T47D (cell line): ENCODE measurements at places on chromosomes 7 and 10.

DNA sequence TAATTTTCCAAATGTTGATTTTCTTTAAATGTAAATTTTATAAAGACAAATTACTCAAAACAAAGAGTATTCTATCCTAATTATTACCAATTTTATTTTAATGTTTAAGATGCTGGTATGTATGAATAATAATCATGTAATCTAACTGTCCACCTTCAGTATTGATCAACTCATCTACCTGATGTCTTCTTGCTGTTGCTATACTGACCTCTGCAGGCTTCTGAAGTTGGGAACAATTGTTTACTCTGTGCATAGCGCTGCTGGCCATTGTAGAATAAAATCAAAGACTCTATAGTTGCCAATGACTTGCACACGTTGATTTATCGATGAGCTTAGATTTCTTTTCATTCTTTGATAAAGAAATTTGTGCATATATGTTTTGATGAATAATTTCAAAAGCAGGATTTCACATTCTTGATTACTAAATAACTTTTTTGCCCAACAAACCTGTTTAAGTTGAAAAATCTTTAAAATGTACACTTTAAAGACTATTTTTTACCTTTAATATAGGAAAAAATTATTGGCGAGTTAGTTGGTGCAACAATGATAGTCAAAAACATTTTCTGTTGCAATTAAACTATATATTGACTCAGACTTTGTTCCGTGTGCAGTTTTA, 282.3 kb downstream of the TFEC start:
- peak; percentile 67 for DNase-seq

DNA sequence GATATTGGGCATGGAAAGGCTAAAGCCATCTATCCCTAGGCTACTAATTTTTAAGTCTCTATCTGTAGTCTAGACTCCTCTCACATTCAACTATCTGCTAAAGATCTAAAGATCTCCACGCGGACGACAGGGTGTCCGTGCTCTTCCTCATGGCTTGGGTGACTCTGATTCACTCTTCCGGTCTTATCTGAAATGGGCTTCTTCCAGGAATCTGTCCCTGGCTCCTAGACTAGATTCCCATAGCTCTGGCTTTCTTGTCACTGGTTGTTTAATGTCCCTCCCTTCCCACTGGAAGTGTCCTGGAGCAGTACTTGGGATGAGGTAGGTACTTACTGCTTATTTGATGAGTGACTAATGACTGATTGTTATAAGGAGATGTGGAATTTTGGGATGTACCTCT, 62.0 kb upstream of the PODXL start:
- DNase-seq, result no peak

DNA sequence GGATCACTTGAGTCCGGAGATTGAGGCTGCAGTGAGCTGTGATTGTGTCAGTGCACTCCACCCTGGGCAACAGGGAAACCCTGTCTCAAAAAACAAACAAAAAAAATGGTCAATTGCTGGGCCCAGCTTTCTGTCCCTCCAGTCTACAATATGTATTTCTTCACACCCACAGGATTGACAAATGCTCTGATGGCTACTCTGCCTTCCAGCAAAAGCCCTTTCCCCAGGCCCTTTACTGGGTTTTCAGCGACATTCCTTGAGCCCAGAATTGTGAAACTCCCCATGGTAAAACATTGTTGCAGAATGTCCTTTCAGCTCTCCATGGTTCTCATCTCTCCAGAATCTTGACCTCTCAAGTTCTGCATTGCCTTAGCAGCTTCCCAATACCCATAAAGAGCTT, 23.7 kb upstream of the TNKS2 start:
- DNase-seq, result no peak

DNA sequence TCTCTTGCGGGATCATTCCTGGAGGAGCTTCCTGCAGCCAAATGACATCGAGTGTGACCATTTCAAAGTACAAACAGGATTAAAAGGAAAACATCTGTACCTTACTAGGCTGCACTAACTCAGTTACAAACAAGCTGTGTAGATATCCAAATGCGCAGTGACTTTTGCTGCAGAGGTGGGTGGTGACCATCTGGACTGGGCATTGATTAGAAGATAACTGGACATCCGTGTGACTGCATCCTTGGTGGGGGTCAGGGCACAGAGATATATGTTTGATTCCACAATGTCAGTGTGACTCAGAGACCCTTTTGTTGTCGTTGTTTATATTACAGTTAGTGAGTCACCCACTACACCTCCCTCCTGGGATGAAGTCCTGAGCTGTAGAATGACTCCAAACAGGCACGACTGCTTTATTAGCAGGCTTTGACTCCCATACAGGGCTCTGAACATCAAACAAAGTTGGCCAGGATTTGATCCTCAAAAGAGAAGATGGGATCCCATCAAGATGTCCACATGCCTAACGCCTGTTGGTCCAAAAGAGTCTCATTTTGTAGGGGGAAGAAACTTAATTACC, 56.7 kb upstream of the SDK1 start:
- no peak for DNase-seq

GRCh38 chr10:69730251-69731156, 71.2 kb upstream of the COL13A1 start:
- no peak for DNase-seq

DNA sequence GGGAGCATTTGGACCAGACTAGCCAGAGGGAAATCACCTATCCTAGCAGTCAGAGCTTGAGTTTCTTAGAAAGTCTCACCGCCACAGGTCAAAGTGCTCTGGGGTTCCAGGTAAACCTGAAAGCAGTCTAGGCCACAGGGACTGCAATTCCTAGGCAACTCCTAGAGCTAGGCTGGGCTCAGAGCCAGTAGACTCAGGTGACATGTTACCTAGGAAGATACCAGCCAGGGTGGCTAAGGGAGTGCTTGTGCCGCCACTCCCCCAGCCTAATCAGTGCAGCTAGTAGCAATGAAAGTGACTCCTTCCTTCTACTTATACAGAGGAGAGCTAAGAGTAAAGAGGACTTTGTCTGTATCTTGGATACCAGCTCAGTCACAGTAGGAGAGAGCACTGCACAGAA, 348.7 kb upstream of the HPS1 start:
- DNase-seq, result no peak

- no peak for DNase-seq
Measured at GRCh38 chr10:71067098-71067740, 145.2 kb upstream of the UNC5B start.

- no peak for DNase-seq
Measured at GRCh38 chr10:100208276-100208675, 21.1 kb downstream of the CHUK start.

GRCh38 chr7:19572566-19572965, 136.3 kb downstream of the POLR1F start:
- no peak for DNase-seq

DNA sequence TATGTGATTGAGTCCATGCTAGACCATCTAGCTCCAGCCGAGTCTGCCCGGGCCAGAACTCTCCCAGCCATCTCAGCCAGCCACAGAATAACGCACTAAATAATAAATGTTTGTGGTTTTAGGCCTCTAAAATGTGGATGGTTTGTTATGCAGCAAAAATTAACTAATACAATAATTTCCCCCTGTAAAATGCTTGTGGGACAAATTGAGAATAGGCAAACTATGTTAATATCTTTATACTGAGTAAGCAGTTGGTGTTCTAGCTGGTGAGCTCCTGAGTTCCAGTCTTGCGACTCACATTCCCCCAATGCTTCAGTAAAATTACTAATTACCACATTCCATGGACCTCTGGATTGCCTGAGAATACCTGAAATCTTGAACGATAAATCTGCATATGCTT, 316.8 kb upstream of the NFE2L3 start:
- DNase-seq, result no peak

GRCh38 chr10:125095776-125096175, 64.6 kb downstream of the CTBP2 start:
- DNase-seq, result no peak

GRCh38 chr10:8033812-8034465, 20.5 kb upstream of the GATA3 start:
- no peak for DNase-seq

GRCh38 chr7:50814166-50814565, 31.5 kb upstream of the GRB10 start:
- no peak for DNase-seq

DNA sequence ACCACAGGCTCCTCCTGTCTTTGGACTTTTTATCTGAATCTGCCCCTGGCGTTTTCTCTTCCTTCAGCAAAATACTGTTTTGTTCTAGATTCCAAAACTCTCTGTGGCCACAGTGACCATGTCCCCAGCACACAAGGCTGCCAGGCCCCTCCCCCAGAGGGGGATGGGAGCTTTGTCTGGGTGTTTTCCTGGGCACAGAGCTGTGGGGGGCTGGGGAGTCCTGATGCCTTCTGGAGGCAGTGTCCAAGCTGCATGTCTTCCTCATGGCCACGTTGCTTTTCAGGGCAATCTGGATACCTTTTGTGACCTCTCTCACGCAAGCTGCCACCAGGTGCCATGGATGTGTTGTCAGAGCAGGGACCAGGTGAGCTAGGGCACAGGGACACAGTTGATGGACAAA, 26.2 kb downstream of the ANTXRL start:
- no peak for DNase-seq

DNA sequence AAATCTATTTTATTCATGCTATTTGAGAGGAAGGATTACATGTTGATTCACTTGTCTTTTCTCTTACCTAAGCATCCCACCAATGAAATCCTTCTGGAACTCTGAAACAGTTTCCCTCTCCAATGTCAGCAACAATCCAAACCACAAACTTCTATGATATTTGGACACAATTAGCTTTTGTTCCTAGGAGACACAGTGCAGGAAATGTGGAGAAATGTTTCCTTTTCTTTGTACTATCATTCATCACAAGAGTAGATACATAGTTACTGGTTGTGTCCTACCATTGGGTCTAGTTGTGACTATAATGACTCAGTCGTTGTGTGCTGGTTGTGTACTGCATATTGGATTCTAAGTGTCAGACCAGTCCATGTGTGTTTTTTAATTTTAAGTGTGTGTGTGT, 156.8 kb upstream of the MAGI2 start:
- DNase-seq, result no peak

DNA sequence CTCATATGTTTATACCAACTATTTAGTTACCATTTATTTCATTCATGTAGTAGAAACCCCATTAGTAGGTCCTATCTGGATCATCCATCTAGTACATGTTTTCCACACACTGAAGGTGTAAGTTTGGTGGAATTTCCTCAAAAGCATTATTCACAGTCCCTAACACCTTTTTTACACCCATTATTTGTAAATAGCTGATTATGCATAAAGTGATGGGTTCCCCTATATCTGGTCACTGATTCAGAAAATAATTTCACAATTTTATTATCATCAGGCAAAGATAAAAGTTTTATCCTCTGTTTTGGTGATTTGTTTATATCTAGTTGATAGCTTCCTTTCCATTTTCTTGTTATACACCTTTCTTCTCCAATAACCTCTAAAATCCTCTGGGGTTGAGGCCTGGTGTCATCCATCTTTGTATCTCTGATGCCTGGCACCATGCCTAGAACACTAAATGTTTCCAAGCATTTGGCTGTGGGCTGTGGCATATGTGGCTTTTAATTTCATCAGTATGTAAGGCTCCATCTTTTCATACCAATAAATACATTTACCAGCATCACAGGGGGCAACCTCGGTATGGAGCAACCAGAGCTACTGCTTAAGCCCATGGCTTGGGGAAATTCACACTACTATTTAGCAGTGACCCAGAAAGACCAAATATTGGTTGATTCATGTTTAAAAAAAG, 1089.5 kb upstream of the LRRN3 start:
- DNase-seq, result no peak

DNA sequence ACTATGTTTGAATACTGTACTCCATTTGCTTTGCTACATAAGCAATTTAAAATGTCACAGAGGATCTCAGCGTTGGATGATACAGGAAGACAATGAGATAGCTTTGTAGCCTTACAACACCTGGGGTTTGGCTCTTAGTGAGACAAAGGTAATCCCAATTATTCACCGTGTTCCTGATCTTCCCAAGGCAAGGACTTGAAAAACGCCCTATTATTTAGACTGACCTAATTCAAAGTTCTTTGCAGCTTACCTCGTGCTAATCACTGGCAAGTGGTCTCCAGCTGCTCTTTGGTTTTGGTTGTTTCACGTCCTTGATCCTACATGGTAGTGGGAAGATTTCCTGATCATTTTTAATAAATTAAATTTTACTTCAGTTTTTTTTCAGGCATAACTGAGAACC, 23.0 kb upstream of the C7orf33 start:
- DNase-seq, result no peak

DNA sequence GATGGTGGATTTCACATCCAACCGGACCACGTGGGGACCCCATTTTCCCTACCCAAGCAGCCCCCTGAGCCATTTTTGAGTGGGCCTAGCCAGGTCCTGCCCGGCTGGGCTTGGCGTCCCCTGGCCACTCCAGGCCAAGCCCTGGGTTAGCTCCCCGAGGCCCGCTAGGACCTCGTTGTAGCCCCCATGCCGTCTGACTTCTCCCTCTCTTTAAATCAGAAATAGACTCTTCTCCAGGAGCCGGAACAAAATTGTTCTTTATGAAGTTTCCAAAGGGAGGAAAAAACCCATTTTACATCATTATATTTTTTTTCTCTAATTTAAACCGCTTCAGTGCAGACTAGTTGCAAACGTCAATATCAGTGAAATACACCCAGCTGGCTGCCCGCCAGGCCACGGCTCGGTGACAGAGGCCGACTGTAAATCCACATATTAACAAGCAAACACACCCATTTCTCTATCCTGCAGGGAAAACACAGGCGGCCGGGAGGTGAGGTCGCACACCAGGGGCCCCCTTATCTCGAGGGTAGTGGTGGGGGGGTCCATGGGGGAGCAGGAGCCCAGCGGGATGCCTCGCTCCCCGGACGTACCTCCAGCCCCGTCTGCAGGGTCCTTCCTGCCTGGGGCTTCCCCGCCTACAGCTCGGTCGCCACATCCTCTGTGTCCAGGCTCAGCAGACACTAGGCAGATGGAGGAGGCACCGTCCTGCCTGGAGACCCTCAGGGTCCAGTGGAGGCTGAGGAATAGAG, 72.7 kb downstream of the ELFN1 start:
- no peak for DNase-seq

DNA sequence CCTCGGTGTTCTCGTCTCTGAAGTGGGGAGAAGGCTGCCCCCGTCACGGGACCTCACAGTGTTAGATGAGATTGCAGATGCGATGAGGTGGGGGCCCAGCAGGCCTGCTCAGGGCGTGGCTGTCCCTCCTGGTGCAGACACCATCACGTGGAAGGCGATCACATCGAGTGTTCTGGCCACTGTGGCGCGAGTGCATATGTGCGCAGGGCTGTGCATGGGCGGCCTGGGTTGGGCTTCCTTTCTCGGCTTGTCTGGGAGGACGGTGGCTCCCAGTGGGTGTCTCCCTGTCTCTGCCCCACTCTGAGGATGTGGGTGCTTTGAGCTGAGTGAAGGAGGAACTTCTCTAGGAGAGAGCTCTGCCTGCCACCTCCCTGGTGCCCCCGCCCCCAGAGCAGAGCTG, 83.1 kb downstream of the LHPP start:
- no peak for DNase-seq

DNA sequence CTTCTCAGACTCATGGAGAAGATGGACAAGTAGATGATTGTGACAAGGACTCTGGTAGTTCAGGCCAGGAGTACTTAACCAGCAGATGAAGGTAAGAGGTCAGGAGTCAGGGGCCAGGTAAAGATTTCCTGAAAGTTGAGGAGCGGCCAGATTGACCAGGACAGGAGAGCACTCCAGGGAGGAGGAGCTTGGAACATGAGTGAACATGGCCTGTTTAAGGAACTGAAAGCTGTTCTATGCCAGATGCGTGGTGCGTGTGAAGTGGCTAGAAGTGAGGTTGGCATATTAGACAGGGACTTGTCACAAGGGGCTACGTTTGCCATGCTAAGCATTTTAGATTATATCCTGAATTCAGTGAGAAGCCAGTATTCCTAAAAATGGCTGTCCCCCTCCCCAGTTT, 157.2 kb downstream of the WNT2 start:
- DNase-seq, result no peak
